Stimulated activated CD8-positive, alpha-beta memory T cell treated with anti-CD3 and anti-CD28 coated beads, Interleukin-12 subunit alpha, Interleukin-12 subunit beta, amount 100 ng/mL, for 4 hours (primary cell): ENCODE measurements at places on chromosomes 6 and 20.

DNA sequence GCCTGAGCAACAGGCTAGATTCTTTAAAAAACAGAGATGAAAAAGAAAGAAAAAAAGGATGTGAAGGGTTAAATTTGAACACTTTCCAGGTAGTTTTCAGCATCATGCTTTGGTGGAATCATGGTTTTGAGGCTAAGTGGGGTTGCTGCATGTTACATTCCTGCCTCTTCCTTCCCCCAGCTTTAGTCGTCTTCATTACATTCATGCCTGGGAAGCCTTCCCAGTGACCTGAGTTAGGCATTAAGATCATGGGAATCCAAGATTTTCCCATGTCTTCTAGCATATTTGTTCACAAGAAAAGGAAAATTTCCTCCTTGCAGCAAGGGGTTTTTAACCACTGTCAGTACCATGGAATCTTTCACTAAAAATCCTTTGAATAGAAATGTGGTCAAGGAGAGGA lies 12.0 kb downstream of the TPX2 start:
- no peak for DNase-seq

DNA sequence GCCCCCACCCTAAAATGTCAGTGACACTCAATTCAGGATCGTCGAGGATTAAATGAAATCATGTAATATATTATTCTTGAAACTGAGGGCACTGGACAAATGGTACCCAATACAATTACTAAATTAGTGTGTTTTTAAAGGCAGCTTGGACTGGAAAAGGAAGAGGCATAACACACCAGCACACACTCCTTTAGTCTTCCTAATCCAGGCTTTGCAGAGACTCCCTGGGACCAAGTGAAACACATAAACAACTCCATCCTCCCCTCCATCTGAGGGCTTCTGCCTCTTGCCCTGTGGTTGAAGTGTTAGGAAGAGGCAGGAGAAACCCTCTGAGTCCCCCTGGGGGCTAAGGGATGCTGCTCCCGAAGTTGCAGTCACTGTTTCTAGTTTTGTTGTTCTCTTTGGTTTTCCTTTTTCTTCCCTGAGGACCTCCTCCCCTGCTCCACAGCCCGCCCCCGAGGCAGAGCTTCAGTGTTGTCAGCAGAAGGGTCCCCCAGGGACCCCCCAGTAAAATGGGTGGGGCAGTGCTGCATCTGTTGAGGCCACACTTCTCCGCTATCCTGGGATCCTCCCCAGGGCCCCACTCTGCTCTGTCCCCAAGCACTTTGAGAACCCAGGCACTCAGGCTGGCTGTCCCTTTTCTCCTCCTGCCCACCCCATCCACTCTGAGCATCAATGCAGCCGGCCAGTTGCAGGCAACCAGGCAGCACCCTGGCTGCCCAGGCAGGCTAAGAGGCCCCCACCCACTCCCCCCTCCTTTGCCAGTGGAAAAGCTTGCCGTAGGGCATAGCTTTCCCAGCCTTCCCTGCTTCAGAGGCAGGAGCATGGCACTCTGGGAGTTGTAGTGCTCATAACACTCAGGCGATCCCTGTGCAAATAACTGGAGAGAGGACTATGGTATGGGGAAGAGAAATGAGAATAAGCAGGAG lies 5.9 kb downstream of the TMEM63B start:
- no peak for DNase-seq

- no peak for DNase-seq
These were observed 31.8 kb downstream of the TREML1 start for GRCh38 chr6:41122373-41122772.

GRCh38 chr6:16973051-16973450 lies 128.8 kb upstream of the STMND1 start:
- DNase-seq, result no peak

GRCh38 chr20:60573003-60573680 lies 614.9 kb downstream of the CDH26 start:
- no peak for DNase-seq

GRCh38 chr20:24863356-24863755 lies 85.7 kb upstream of the CST7 start:
- no peak for DNase-seq

DNA sequence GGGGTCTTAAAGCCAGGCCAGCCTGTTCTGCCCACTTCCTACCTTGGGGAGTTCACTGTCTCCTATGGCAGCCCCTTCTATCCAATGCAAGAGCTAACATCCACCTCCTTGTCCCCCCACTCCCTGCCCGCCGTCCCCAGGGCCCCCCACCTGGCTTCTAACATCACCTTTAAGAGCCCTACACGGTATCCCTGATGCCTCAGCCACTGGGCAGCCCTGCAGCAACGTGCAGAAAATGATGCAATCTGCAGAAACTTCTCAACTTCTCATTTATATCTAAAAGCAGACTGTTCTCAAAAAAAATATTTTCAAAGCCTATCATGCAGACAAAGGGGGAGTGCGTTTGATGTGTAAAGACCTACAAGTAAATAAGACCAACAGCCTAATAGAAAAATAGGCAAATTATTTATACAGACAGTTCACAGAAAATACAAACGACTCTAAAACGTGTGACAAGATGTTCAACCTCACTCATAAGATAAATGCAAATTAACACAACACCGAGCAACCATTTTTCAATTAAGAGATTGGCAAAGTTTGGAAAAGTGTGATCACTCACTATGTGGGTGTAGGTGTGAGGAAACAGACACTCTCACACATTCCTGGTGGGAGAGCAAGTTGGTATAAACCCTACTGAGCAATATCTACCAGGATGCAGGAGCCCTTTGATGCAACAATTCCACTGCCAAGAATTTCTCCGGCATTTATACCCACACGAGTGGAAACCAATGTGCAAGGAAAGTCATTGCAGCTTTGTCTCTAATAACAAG lies 15.1 kb upstream of the HCK start:
- no peak for DNase-seq

DNA sequence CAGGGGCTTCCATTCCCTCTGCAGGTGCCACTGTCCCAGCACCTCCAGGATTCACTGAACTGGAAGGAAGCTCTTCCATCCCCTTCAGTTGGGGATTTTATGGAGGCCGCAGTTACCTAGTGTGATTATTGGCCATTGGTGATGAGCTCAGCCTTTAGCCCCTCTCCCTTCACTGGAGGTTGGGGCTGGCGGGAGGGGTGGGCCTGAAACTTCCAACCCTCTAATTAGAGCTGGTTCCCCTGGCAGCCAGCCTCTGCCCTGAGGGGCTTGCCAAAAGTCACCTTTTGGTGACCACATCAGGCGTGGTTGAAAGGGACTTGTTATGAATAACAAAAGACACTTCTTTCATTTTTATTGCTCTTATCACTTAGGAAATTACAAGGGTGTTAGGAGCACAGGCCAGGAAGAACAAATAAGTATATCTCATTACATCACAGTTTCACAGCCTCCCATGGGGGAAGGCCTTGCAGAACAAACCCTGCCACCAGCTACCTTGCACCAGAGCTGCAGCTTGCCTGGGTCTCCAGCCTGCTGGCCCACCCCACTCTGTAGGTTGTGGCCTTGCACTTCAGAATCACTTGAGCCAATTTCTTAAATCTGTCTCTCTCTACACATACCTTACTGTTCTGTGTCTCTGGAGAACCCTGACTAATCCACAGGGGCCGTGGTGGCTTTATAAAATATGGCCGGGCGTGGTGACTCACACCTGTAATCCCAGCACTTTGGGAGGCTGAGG lies 5.0 kb downstream of the PYGB start:
- DNase-seq, result no peak

GRCh38 chr6:22101163-22101562 lies 195.7 kb downstream of the PRL start:
- no peak for DNase-seq

GRCh38 chr20:22909436-22909835 lies 125.7 kb upstream of the SSTR4 start:
- no peak for DNase-seq

DNA sequence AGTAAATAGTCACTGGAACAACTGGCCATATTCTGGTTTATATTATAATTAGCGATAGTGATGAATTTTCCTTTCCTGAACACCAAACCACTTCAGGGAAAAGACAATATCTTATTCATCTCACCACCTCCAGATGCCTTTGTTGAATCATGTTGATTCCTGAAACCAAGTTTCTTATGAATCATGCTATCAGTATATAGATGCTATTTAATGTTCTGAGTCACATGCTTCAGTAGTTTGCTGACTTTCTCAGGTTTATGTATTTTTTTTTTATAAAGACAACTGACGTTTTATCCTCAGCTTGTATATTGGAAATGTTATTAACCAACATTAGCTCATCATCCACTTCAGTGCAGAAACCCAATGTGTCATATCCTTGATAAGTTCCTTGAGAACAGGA lies 710.2 kb upstream of the POU3F2 start:
- no peak for DNase-seq

DNA sequence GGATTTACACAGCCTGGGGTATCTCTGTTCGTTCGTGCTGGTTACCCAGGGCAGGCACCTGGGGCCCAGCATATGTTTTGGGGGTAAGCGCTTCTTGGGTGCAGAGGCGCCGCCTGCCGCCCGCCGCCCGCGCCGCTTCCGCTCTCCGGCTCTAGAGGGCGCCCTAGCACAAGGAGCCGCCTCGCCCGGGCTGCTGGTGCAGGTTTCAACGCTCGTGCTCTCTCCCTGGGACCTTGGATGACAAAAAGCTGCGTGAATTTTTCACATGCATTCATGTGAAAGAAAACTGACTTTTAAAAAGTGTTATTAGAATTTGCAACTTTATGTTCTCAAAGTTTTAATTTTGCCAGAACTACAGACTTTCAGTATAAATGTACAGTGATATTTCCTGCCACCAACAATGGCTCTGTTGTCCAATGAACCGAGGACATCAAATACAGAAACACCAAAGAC lies 32.5 kb downstream of the PRR18 start:
- DNase-seq, result peak; percentile 60

GRCh38 chr6:3247255-3248146 lies 11.2 kb upstream of the PSMG4 start:
- DNase-seq, result no peak

DNA sequence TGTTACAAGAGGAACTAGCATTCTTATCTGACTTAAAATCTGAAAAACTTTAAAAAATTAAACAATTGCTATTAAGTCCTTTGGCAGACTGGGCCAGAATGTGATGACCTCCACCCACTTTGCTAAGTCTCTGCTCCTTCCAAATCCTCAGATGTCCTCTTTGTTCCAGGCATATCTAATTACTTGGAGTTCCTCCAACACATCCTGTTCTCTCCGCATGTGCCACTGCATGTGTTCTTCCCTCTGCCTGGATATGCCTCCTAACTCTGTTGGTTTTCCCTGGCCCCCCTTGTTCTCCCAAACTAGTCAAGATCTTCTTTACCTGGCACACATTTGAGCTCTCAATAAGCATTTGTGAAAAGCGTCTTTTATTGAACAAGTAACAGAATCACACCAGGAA lies 23.1 kb downstream of the ELOVL2 start:
- no peak for DNase-seq

DNA sequence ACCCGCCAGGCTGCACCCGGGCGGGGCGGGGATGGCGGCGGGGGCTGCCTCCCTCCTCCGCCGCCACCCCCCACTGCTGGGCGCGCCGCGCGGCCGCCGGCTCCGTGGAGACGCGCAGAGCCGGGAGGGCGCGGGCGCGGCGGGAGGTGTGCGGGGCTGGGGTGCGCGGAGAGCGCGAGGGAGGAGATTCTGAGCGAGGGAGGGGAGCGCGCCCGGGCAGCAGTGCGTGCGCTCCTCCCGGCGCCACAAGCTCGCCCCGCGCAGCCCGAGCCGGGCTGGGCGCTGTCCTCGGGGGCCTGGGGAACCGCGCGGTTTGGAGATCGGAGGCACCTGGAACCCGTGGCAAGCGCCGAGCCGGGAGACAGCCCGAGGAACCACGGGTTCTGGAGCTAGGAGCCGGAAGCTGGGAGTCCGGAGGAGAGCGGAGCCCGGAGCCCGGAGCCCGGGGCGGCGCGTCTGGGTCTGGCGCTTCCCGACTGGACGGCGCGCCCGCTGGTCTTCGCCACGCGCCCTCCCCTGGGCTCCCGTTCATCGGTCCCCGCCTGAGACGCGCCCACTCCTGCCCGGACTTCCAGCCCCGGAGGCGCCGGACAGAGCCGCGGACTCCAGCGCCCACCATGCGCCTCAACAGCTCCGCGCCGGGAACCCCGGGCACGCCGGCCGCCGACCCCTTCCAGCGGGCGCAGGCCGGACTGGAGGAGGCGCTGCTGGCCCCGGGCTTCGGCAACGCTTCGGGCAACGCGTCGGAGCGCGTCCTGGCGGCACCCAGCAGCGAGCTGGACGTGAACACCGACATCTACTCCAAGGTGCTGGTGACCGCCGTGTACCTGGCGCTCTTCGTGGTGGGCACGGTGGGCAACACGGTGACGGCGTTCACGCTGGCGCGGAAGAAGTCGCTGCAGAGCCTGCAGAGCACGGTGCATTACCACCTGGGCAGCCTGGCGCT lies at the start of gene NTSR1:
TSS of gene NTSR1 (plus strand) at position 246 of the 946 bp plus-strand sequence. CDS start at position 618, 372 bp downstream.
- no peak for DNase-seq

- DNase-seq, result no peak
These were observed 93.7 kb downstream of the TCP11 start for GRCh38 chr6:35047265-35048011.

DNA sequence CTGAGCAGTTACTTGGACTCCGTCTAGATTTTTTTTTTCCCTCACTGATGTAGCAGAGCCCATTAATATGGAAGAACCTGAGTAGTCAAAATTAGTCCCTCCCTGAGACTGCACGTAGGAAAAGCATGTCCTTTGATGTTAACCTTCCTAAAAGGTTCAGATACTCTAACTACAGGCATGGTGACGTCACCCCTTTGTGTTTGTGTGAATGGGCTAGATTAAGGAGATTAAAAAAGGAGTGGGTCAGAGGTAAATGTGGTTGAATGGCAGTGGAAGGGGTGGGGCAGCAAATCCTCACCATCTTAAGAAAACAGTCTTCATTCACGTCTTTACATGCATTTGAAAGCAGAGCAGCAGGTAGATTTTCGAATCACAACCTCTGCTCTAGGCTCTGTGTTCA lies 521.1 kb downstream of the TFAP2B start:
- DNase-seq, result no peak

DNA sequence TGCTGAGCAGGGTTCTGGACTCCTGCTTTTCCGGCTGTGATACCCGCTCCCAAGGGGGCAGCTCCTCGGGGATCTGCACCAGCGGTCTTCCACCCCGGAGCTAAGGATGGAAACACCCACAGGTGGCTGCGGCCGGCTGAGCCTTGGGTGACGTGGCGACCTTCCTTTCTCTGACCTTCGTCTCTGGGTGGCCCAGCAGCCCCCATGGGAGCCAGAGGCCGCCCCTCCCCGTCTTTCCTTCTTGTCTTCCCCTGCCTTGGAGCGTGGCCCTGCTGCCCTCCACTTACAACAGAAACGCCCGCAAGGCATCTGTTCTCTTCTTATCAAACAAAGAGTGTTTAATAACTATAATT lies 405.7 kb downstream of the TAF4 start:
- DNase-seq, result no peak
